ENCODE measurements at places on chromosomes 6 and 20.

- DNase-seq = no peak
Observed at GRCh38 chr6:95545226-95545625, 32.1 kb upstream of the MANEA start.

DNA sequence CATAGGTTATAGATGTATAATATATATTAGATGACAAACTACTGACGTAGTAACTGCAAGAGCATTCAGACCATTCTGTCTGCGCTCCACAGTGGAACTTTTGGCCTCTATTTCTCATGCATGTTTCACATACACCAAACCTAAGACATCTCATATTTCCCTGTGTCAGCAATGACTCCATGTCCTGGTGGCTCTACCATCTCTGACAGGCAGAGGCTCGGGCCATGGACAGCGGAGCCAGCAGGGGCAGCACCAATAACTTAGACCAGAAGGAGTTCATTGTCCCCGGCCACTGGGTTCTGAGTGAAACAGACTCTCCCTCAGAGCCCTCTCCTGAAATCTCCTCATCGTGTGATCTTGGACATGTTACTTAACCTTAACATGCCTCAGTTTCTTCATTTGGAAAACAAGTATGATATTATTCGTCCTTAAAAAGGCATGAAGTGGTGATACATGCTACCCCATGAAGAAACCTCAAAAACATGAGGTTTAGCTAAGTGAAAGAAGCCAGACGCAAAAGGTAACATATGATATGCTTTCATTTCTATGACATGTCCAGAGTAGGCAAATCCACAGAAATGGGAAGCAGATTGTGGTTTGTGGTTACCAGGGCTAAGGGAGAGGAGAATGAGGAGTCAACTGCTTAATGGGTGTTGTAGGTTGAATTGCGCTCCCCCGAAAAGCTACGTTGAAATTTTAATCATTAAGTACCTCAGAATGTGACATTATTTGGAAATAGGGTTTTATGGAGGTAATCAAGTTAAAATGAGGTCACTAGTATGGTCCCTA lies 564.0 kb upstream of the JARID2 start:
- DNase-seq = no peak

- DNase-seq = no peak
Observed at GRCh38 chr6:112337209-112337638, 9.9 kb upstream of the RFPL4B start.

DNA sequence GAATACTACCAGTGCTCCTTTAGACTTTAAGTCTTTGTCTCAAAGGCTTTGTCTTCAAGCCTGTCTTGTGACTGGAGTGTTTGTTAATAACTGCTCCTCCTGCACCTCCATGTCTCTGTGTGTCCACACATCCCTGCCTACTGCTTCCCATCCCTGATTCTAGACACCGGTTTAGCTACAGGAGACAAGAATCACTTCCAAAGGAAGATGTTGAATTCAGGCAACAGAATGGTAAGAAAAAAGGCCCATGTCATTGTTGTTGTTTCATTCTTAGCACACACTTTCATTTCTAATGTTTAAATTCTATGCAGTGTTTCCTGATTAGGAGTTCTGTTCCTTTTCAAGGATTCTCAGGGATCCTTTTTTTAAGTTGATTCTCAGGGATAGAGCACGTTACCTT lies 293.6 kb upstream of the STXBP5 start:
- no peak for DNase-seq

- no peak for DNase-seq
Observed at GRCh38 chr20:3275064-3275935, 36.3 kb upstream of the SLC4A11 start.

Measured in activated CD8-positive, alpha-beta memory T cell treated with anti-CD3 and anti-CD28 coated beads for 4 hours (primary cell).